Activated CD4-positive, alpha-beta T cell treated with anti-CD3 and anti-CD28 coated beads, Interleukin-2, amount 10 ng/mL, durations not matched to agents 24 days and 14 days (primary cell): ENCODE measurements at places on chromosomes 6 and 20. TPM values are rescaled to one million over a fixed set of nuclear protein-coding genes. Genes with fewer than 3 reads are reported as not detected.
A peak's percentile ranks its signal among the peaks of the same experiment; 100 is the strongest.

- DNase-seq = no peak
These were observed 50.9 kb downstream of the NUDT3 start for GRCh38 chr6:34341481-34341971.

DNA sequence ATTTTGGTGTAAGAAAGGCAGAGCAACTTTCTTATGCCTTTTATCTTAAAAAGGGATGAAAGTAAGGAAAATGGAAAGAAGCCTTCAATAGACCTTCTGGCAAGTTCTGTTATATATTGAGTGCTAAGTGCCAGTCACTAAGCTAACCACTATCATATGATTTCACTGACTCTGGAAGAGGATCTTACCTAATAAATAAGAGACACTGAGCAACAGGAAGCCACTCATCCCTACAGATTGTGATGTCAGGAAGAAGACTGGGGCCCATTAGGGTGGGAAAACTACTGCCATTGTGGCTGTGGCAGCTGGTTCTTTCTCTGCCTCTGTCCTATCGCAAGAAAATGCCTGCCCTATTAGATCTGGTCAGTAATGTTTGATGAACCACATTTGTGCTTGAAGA lies 89.6 kb downstream of the AIG1 start:
- no peak for DNase-seq

GRCh38 chr6:137657351-137657911 lies 163.2 kb upstream of the OLIG3 start:
- DNase-seq = peak; percentile 79

GRCh38 chr6:153725456-153725855 lies 313.6 kb upstream of the OPRM1 start:
- DNase-seq = no peak

- DNase-seq = peak; percentile 95
These were observed at the start of gene MAP3K4 for GRCh38 chr6:160991406-160992060. Gene MAP3K4 (plus strand): TSS chr6:160991769. CDS start chr6:160991932, 163 bp downstream.

GRCh38 chr6:157873735-157874344 lies 50.8 kb downstream of the SNX9 start:
- DNase-seq = peak; percentile 95

- no peak for DNase-seq
These were observed 5.2 kb downstream of the NCOA3 start for GRCh38 chr20:47506850-47507249.

GRCh38 chr20:52540509-52540908 lies 348.9 kb upstream of the ZFP64 start:
- no peak for DNase-seq

- DNase-seq = peak; percentile 80
These were observed 12.7 kb upstream of the BAK1 start for GRCh38 chr6:33592595-33593413.

Gene PTCHD4
- total RNA-seq = not detected in 2 replicates
